Neural progenitor cell (in vitro differentiated cells): ENCODE measurements at places on chromosomes 12 and 14. TPM values are rescaled to one million over a fixed set of nuclear protein-coding genes. Genes with fewer than 3 reads are reported as not detected.

KRT80 gene
- 0.12 TPM in 1 of 2 replicates, not detected in the other for total RNA-seq

- no peak overlapping the region for H3K27ac ChIP-seq
- H3K36me3 ChIP-seq = no peaks in the 10 kb centered on the region
- DNase-seq = no peak
- H3K4me1 ChIP-seq = no peaks in the 10 kb centered on the region
These were observed 67.7 kb upstream of the PTHLH start for GRCh38 chr12:28040246-28040645.

GRCh38 chr12:104275689-104276088, 27.9 kb upstream of the EID3 start:
- H3K36me3 ChIP-seq = no peaks in the 10 kb centered on the region
- no peaks in the 10 kb centered on the region for H3K27me3 ChIP-seq
- no peaks in the 10 kb centered on the region for H3K4me1 ChIP-seq
- H3K27ac ChIP-seq = no peak overlapping the region
- no peak overlapping the region for H3K4me3 ChIP-seq

- H3K36me3 ChIP-seq = no peaks in the 10 kb centered on the region
- H3K27me3 ChIP-seq = no peaks in the 10 kb centered on the region
- H3K4me3 ChIP-seq = no peak overlapping the region
- H3K27ac ChIP-seq = no peak overlapping the region
- no peak for DNase-seq
These were observed 222.9 kb upstream of the PWP1 start for GRCh38 chr12:107462428-107463332.

DNA sequence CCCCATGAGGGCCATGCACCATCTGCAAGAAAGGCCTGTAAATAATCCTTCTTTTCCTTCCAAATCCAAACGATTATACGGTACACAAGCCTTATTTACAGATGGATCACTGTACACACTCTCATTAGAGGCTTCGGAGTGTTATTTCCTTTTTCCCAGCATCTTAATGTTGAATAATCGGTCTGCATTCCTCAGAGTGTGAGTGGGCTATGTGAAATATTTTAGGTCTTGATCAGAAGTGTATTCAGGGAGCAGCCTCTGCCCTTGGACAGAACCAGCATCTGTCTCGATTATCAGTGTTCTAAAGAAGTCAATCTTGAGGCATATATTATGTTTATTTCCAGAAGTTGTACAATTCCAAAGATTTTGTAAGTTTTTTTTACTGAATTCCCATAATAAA, 340.6 kb downstream of the SEC23A start:
- DNase-seq = no peak
- no peak overlapping the region for H3K27ac ChIP-seq
- H3K36me3 ChIP-seq = no peaks in the 10 kb centered on the region

GRCh38 chr12:98653866-98654493, 8.9 kb downstream of the APAF1 start:
- H3K4me1 ChIP-seq = no peaks in the 10 kb centered on the region
- peak; percentile 50 for DNase-seq
- H3K4me3 ChIP-seq = no peak overlapping the region
- H3K27ac ChIP-seq = no peak overlapping the region
- no peaks in the 10 kb centered on the region for H3K27me3 ChIP-seq

- DNase-seq = no peak
- H3K36me3 ChIP-seq = no peaks in the 10 kb centered on the region
- H3K4me1 ChIP-seq = peaks cover 19% of the 10 kb centered on the region
- H3K27ac ChIP-seq = peak overlapping the region; percentile 86
- H3K27me3 ChIP-seq = peaks cover 13% of the 10 kb centered on the region
These were observed 33.9 kb downstream of the MIA2 start for GRCh38 chr14:39267608-39268005.

- H3K27ac ChIP-seq = no peak overlapping the region
- H3K36me3 ChIP-seq = no peaks in the 10 kb centered on the region
- no peaks in the 10 kb centered on the region for H3K27me3 ChIP-seq
- no peak overlapping the region for H3K4me3 ChIP-seq
- no peak for DNase-seq
These were observed 59.9 kb downstream of the TSPAN19 start for GRCh38 chr12:84976133-84976532.

DNA sequence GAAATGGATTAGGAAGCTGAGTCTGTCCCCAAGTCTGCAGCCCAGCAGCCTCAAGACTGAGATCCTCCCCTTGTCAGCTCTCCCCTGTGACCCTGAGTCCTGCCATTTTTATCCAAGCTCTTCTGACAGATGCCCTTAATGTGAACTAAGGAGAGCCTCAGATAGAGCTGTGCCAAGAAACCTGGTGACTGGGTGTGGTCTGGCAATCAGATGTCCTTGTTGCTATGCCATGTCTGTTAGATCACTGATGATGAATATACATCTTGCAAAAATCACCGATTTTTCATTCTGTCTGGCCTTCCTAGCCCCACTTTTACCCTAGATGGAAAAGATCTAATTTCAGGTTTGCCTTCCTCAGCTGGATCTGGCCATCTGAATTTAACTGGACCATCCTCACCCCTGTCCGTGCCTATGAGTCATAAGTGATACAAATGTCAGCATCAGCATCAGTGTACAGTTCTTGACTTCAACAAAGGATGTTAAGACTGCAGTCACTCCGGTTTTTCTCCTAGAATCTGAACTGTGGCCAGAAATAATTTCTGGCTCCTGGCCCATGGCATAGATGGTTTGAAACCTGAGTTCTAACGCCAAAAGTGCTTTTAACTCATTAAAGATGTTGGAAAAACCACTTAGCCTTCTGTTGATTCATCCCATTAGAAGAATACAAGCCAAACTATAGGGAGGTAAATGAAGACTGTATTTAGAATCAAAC, 61.2 kb upstream of the GRIP1 start:
- no peak overlapping the region for H3K27ac ChIP-seq
- H3K27me3 ChIP-seq = no peaks in the 10 kb centered on the region
- H3K36me3 ChIP-seq = no peaks in the 10 kb centered on the region
- DNase-seq = no peak
- peaks cover 10% of the 10 kb centered on the region for H3K4me1 ChIP-seq

DNA sequence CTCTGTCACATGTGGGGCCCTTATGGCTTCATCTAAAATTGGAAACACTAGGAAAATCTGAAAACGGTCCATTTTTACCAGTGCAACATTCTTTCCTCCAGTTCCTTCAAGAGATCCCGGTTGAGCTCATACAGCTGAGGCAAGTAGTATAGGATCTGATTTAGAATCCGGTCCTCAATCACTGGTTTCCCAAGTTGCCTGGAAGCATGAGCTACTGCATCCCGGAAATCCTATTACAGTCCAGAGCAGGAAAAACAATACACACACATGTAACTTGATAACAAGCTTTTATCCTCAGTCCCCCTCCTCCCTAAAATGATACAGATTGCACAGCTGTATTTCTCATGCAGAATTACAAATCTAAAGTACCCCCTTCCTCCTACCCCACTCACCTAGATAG, 67.9 kb upstream of the NR2C1 start:
- DNase-seq = no peak
- no peaks in the 10 kb centered on the region for H3K27me3 ChIP-seq
- H3K4me3 ChIP-seq = no peak overlapping the region
- H3K36me3 ChIP-seq = peaks cover 6% of the 10 kb centered on the region
- H3K27ac ChIP-seq = no peak overlapping the region

- no peaks in the 10 kb centered on the region for H3K4me1 ChIP-seq
- no peaks in the 10 kb centered on the region for H3K27me3 ChIP-seq
- no peak overlapping the region for H3K27ac ChIP-seq
- H3K4me3 ChIP-seq = no peak overlapping the region
- no peaks in the 10 kb centered on the region for H3K36me3 ChIP-seq
These were observed 74.1 kb downstream of the CACNA1C start for GRCh38 chr12:2126676-2127406.

CIROP gene
- total RNA-seq = 0.06 TPM in 1 of 2 replicates, not detected in the other

DNA sequence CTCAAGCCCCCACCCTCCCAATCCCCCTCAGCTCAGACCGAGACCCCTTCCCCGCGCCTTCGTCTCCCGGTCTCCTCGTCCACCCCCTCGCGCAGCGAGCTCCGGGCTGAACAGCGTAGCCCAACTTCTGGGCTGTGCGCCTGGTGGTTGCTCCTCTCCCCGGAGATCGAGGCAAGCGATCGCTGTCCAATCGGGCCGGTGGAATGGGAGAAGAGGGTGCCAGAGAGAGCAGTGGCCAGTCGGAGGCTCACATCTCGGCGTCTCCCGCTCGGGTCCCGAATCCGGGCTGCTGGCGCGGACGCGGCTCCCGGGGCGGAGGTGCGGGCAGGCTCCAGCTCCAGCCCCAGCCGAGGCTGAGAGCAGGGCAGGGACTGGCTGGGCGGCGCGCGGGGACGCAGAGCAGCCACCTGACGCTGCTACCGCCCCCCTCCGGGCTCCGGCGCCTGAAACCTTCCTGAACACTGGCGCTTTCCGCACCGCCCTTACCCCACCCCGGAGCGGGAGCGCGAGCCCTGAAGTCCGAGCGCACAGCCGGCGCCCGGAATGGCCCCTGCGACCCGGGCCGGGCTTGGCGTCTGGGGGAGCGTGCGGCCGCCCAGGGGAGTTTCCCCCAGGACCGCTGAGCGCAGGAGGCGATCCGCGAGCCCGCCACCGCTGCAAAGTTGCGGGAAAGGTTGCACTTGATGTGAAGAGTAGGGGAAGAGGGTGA, 508 bp upstream of the KCNH5 start:
- peak overlapping the region; percentile 64 for H3K4me3 ChIP-seq
- H3K27me3 ChIP-seq = peaks cover 79% of the 10 kb centered on the region
- no peak overlapping the region for H3K27ac ChIP-seq
- peak; percentile 96 for DNase-seq
- no peaks in the 10 kb centered on the region for H3K36me3 ChIP-seq

DNA sequence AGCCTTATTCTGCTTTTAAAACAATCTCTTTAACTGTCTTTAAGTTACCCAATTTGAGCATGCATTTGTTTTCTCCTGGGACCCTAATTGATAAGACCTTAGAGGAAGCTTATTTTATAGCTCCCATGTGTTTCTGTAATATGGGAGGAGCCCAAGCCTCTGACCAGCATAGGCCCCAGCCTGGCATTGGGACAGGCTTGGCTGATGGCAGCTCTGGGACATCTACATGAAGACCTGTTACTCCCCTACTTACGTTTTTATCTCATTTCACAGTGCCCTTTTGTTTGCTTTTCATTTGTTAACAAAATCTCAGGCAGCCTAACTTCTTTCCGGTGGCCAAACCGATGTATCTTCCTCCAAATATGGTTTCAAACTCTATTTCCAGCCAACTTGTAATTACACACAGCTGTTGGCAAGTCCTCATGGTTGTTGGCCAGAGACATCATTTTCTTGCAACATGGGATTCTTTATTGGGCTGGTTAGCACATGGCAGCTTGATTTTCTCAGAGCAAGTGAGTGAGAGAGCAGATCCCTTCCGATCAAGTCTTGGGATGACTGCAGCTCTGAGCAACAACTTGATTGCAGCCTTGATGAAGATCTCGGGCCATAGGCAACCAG, 1117.5 kb downstream of the AACS start:
- no peaks in the 10 kb centered on the region for H3K4me1 ChIP-seq
- H3K27ac ChIP-seq = no peak overlapping the region
- no peak for DNase-seq

DNA sequence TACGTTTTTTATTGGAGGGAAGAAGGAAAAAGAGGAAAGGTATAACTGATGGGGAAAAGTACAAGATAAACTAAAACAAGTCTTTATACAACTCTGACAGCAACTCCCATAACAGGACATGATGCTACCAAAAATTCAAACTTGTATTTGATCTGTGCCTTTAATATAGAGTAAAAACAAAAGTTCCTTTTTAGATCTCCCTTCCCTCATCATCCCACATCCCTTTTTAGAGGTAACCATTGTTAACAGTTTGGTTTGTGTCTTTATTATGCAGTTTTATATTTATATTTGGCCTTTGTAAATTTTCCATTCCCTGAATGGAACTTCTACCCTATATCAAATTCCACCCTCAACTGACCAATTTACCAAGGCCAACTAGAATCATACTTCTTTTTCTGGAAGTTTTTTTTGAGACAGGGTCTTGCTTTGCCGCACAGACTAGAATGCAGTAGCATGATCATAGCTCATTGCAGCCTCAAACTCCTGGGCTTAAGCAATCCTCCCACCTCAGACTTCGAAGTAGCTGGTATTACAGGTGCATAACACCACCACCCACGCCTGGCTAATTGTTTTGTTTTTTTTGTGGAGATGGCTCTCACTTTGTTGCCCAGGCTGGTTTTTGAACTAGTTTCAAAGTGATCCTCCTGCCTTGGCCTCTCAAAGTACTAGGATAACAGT, 36.9 kb downstream of the RAB21 start:
- H3K36me3 ChIP-seq = peaks cover 4% of the 10 kb centered on the region
- H3K27ac ChIP-seq = peak overlapping the region; percentile 11
- no peaks in the 10 kb centered on the region for H3K27me3 ChIP-seq
- H3K4me3 ChIP-seq = no peak overlapping the region
- H3K4me1 ChIP-seq = no peaks in the 10 kb centered on the region
- DNase-seq = no peak

GRCh38 chr14:99982537-99983250, 82.5 kb upstream of the EVL start:
- H3K36me3 ChIP-seq = no peaks in the 10 kb centered on the region
- peaks cover 4% of the 10 kb centered on the region for H3K4me1 ChIP-seq
- H3K27me3 ChIP-seq = no peaks in the 10 kb centered on the region

ANO4 gene
- 0.65 TPM in 1 of 2 replicates, not detected in the other for total RNA-seq

GRCh38 chr14:94485944-94486841, 10.2 kb upstream of the SERPINA9 start:
- H3K4me1 ChIP-seq = peaks cover 11% of the 10 kb centered on the region
- H3K36me3 ChIP-seq = no peaks in the 10 kb centered on the region
- no peak overlapping the region for H3K27ac ChIP-seq
